ENCODE measurements at places on chromosomes 5 and 9.

DNA sequence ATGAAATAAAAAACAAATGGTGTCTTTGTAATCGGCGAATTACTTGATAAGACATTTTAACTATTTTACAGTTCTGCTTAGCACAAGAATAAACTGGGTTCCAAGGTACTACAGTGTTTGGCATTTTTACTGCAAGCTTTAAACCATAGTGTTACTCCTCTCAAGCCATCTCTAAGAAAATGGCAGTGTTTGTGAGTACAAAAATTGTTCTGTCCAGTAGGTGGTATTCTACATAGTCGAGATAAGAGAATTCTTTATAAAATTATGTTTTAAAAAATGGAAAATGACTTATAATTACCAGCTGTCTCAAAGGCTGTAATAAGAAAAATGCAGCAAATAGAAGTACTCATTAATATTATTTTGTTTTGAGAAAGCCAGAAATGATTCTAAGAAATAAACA, 3.2 kb downstream of the SMIM15 start:
- DNase-seq: no peak

DNA sequence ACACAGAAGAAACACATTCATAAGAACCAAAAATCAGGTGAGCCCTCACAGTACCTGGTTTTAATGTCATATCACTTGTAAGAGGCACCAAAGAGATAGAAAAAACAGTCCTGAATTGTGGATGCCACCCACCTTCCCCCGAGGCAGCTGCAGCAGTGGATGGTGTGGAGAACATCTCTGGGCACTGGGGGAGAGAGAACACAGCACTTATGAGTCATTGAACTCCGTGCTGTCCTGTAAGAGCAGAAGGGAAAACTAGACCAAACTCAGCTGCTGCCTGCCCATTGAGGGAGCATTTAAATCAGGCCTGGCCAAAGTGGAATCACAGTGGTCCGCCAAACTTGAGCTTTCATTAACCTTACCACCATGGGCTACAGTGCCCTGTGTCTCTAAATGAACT, 296.2 kb downstream of the SPATA31D1 start:
- no peak for DNase-seq

DNA sequence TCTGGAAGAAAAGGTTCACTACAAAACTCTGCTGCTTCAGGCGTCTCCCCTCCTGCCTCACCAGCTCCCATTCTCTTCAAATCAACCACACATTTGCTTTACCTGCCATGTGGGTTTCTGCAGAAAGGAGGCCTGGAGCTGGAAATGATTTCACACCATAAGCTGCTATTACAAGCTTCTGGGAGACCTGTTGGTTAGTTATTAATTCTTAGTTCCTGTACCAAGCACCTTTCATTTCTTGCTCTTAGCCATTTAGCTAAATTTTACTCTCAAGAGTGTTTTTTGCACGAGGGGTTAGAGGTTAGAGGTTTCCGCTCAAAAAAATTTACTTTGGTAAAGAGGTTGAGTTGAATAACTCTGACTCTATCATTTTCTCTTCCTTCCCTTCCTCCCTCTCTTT, 70.3 kb downstream of the MAP1B start:
- DNase-seq: no peak

DNA sequence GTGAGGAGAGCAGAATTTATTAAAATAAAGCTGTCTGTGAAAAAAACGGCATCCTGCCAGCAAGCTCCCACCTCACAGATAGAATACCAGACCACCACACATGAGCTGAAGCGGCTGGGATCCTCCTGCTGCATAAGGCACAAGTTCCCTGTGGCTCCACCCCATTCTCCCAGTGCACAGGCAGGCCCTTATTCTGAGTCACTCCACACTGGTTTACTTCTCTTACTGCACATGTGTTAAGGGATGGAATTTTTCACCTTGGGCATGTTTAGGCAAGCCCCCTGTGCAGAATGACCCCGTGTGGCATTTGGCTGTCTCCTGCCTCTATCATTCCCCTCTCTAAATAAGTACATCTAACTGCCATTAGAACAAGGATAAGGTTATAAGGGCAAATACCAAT, 115.0 kb upstream of the ELAVL2 start:
- no peak for DNase-seq

DNA sequence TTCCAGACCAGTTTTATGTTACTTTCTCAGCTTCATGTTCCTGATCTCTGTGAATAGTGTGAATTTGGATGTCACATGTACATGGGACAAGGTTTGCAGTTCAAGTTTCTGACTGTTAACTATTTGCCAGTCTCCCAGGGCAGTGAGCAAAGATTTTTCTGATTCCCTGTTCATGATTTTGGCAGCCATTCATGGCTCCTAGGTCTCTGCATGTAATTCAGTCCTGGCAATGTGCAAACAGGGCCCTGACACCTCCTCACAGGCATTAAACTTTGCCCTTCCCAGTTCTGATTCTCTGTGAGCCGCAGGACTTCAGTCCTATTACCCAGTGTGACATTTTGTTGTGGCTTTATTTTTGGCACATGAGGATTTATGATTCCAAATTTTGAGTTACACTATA, 349.7 kb downstream of the ARRDC3 start:
- no peak for DNase-seq

GRCh38 chr9:71985297-71985911, 74.0 kb downstream of the C9orf85 start:
- DNase-seq: no peak

DNA sequence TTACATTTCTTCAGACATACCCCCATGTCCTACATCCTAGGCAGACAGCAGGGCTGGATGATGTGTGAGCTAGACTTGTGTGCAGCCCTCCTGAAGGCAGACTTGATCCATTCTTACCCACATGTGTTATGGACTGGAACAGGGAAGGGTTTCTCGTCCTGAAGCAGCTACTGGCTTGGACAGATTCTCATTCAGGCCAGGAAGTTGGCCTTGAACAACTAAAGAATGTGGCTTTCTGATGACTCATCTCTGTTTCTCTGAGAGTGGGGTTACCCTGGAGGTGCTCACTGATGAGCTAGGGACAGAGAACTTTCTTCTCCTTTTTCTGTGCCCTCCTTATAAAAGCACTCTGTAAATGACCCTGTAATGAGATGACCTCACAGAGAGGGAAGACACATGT, 246.5 kb downstream of the PCSK5 start:
- no peak for DNase-seq

GRCh38 chr9:78351816-78352215, 54.9 kb downstream of the PSAT1 start:
- DNase-seq: no peak

DNA sequence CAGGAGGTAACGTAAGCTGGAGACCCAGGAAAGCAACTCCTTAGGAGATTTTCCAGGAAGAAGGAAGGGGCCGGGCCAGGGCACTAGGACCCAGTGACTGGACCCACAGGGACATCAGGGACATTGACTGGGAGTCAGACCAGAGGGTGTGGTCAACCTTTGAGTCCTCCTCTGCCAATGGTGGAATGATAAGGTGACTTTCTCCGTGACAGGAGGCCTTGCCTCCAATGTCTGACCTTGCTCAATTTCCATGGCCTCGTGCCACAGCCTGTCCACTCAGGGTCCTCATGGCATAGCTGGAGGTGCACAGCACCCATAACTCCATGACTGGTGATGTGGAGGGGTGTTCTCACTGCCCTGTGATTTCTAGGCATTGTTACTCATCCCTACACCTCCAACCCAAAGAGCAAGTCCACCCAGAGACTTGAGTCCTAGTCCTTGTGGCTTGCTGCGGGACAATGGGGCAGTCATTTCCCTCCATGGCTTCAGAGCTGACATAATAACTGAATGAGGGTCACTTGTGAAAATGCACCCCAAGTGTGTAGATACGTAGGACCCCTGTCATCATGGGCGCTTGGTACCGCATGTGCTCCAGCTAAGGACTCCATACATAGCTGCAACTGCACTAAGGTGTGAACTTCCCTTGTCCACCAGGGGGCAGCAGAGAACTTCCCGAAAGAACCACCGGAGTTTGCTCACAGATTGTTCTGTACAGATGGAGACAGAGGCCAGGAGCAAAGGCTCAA, 4.1 kb upstream of the AMBP start:
- no peak for DNase-seq

- DNase-seq: no peak
These were observed 12.5 kb downstream of the TERT start for GRCh38 chr5:1282131-1282992.

DNA sequence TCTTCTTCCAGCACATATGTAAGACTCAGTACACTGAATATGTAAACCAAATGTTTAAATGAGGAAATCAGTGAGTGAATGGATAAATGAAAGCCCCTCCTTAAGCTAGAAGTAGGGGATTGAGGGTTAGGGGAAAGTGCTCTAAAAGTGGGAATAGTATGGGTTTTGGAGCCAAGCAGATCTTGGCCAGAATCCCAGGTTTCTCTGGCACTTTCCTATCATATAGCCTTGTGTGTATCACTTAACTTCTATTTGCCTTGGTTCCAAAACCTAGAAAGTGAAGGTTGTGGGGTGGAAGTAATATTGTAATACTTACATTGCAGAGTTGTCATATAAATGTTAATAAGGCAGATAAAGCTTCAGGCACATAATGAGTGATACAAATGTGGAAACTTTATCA, 45.0 kb upstream of the SV2C start:
- no peak for DNase-seq

DNA sequence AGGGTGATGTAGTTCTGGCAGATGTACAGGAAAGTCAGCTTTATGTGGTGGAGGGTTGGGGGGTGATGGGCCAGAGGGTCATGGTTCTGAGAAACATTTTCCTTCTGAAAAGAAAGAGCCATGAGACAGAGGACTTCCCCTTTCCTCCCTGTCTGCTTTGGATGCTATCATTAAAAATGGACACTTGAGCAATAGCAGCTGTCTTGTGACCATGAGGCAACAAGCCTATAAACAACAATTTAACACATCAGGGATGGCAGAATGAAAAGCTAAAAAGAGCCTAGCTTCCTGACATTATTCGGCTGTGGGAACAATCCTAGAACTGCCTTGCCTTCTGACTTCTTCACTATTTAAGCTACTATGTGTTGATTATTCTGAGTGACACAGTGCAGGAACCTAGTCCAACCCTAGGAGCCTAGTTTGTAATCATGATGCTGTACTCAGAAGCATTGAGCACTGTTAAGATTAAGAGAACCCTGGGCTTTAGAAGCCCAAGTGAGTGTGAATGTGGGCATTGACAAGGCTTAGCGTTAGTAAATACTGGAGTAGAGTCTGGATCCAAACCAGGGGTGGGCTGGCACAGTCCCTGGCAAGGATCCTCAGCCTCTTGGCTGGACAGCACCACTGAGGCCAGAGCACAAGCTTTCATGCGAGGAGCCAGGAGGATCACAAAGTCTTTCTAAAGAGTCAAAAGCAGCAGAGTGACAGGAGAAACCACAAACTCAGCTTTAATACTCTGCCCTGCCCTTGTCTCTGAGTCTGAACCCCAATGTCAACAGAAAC, 178.5 kb upstream of the EGFLAM start:
- DNase-seq: no peak

All from esophagus squamous epithelium (tissue), 5 donors.